Stimulated activated CD4-positive, alpha-beta T cell treated with anti-CD3 and anti-CD28 coated beads, Interleukin-4, amount 100 ng/mL, for 48 hours (primary cell): ENCODE measurements at places on chromosomes 16 and 17.

DNA sequence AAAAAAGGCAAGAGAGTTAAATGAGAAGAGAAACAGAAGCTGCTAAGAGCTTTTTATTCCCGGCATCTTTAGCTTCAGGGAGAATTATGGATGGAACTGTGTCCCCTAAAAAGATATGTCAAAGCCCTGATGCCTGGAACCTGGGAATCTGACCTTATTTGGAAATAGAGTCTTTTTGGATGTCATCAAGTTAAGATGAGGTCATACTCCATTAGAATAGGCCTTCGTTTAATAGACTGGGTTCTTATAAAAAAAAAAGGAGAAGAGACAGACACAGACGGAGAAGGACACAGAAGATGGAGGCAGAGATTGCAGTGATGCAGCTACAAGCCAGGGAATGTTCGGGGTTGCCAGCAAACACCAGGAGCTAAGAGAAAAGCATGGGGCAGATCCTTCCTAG is 24.6 kb downstream of the CACNG4 start:
- no peak for DNase-seq

DNA sequence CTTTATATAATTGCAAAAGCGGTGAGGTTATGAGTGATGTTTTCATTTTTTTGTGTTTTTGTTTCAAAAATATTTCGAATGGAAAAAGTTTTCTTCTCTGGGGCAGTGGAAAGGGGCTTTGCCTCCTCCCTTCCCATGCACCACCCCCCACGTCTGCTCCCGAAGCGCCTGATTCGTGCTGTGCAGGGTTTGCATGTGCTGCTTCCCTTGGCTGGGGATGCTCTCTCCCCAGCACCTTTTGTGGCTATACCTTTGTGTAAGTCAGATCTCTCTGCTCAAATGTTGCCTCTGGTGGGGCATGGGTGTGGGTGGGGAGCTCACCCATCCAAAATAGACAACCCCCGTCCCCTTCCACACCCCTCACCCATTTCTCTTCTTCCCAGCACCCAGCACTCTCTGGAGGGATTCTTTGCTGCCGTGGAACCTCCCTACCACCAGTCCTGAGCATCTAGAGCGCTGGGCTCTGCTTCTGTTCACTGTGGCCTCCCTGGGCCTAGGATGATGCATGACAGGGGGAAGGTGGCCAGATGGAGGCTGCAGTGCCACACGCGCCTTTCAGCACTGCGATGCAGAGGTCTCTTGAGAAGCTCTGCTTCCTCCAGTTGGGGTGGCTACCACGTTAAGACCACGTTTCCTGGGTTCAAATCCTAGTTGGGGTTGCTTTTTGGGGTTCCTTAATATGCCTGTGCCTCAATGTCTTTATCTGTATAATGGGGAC is 71.2 kb downstream of the IRF8 start:
- no peak for DNase-seq

- DNase-seq = no peak
Observed at GRCh38 chr17:21171309-21171922, 42.5 kb downstream of the TMEM11 start.

DNA sequence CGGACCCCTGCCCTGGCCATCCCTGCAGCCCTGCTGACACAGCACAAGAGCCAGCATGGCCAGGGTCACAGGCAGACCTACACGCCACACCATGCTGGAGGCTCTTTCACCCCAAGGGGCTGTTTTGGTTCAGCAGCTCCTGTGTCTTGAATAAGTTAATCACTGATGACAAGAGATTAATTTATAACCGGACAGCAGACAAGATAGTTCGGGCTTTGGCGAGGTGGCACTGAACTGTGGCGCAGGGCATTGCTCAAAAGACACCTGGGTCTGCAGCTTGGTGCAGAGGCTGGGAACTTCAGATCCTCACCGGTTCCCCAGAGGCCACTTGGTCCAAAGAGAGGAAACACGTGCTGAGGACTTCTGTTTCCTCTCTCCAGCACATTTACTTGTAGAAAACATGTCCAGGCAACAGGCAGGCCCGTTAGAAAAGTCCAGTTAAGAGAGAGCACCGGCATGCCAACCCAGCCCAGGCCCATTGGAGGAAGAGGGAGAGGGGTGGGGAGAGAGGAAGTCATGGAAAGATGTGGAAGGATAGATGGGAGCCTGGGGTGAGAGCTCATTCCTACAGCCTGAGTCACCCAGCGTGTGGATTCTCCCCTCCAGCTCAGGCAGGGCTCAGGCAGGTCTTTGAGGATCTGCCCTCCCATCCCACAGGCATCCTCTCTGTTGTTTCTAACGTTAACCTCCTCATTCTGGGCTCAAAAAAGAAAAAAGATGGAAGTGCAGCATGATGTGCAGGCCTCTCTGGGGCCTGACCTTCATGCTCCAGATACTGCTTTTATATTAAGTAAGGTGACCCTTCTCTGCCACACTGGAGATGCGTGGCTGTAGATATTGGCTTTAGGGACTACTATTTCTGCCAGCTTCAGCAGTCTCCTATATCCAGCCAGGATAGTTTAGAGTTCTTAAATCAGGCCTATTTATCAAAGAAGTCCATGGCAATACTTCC is 80.0 kb upstream of the HNF1B start:
- DNase-seq = no peak

DNA sequence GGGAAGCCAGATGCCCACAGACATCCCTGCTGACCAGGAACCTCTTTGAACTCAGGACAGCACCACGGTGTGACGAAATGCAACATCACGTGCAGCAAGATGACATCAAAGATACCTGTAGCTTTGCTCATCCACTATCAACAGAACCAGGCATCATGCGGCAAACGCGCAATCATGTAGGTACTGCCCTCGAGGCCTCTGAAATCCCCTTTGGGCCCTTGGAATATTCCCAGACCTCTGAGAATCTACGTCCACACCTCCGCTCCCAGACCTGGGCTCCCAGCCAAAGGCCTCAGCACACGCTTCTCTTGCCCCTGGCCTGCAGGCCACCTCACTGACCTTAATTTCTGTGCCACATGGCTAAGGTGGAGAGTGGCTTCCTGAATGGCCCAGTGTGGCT is 7.3 kb downstream of the CX3CL1 start:
- DNase-seq = no peak

GRCh38 chr16:72917051-72917450 is 130.9 kb downstream of the ZFHX3 start:
- DNase-seq = no peak

DNA sequence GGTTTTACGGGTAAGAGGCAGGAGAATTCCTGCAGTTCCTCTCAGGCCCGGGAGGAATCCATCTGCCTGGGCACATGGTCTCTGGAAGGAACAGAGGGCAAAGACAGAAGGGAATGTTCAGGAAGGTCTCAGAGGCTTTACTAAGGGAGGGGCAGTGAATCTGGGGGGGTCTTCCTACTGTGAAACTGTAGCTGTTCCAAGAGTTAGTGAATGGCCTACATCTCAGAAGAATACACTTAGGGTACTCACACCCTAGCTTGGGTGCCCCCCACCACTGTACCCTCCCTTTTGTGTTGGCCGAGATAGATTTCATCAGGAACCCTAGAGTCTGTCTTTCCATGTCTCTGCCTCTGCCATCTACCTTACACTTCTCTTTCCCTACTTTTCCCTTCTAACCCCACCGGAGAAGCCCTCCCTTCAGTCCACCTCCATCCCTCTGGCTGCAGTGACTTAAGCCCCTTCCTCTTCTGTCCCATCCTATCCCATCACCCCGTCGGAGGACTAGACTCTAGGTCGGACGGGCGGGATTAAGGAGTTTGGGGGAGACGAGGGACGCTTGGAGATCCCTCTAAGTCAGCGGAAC is 316 bp downstream of the DLG4 start:
- no peak for DNase-seq

GRCh38 chr16:66616592-66616991 is 12.1 kb downstream of the CMTM3 start:
- DNase-seq = no peak

- no peak for DNase-seq
Observed at GRCh38 chr16:83744441-83744981, 63.3 kb upstream of the HSBP1 start.

- no peak for DNase-seq
Observed at GRCh38 chr16:68408428-68408827, 39.9 kb downstream of the SMPD3 start.

DNA sequence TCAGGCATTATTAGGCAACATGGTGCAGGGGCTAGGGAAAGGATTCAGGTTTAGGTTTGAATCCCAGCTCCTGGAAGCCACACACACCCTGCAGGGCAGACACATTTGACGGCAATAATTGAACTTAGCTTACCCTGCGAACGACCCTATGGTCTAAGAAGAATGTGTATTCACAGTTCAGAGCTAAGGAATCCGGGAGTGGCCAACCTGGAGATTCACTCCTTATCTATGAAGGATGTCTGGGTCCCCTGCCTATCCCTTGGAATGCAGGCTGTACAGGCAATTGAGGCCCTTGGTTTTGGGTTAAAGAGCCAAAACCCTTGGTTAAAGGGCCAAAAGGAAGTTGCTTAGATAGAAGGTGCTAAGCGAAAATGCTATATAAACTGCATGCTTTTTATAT is 2.9 kb upstream of the SYT17 start:
- no peak for DNase-seq

DNA sequence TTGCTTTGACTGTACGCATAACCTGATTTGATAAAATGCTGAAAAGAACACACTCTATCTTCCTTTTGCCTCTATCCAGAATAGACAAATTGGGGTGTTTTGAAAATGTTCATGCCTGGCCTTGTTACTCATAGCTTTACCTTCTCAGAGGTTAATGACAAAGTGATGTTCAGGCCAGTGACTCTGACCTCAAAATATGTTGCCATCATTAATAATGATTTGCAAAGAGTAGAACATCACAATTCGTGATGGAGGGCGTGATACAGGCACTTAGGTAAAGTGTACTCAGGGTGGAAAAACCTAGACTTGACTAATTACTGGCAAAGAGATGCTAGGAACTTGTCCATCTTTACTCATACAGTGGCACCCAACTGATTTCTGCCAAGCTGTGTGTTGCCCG is 656.6 kb upstream of the SOX9 start:
- no peak for DNase-seq

DNA sequence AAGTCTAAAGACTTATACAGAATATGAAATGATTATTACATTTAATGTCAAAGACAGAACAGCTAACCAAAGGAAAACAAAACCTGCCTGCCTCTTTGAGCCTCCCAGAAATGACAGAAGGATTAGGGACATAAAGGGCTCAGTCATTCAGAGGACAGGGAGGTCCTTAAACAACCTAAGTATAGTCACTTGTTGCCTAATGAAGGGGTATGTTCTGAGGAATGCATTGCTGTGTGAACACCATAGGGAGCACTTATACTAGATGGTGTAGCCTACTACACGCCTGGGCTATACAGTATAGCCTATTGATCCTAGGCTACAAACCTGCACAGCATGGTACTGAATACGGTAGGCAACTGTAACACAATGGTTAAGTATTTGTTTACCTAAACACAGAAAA is 106.4 kb downstream of the PARN start:
- DNase-seq = no peak

GRCh38 chr17:2397247-2398171 is 3.4 kb downstream of the MNT start:
- no peak for DNase-seq

DNA sequence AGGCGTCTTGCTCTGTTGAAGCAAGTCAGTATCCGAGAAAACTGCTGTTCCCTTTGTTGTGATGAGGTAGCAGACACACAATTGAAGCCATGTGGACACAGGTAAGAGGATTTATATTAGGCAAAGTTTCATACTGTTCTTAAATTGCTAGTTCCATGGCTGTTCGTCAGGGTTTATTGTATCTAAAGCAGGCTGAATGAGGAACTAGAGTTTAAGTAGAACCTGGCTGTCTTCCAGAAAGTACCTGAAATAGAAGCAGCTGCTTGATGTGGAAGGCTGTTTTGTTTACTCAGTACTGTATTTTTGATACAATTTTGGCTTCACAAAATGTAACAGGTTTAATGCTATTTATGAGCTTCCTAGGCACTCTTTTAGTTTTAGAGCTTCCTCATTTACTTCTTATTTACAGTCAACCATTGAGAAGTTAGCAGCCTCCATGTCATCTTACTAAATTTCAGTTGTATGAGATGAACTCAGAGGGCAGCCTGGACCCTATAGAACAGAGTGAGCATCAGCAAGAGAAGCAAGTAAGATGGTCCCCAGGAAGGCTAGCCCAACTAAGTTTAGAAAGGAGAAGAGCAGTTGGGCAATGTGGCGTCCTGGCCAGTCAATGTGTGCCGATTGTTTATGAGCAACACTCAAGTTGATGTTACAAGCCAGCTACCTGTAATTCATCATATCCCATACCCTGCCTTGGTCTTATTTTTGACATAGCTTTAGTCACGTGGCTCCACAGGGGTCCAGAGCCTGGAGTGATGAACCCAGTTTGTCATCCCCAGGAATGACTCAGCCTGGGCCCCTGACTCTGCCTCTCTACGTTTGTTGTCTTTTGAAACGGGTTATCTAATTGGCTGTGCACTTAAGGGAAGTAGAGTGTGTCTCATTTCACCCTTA is 9.7 kb upstream of the ARL2BP start:
- DNase-seq = no peak

GRCh38 chr17:1941272-1942065 is 83.7 kb downstream of the RTN4RL1 start:
- DNase-seq = no peak

- DNase-seq = no peak
Observed at GRCh38 chr17:3527468-3527867, 30.1 kb downstream of the TRPV3 start.

DNA sequence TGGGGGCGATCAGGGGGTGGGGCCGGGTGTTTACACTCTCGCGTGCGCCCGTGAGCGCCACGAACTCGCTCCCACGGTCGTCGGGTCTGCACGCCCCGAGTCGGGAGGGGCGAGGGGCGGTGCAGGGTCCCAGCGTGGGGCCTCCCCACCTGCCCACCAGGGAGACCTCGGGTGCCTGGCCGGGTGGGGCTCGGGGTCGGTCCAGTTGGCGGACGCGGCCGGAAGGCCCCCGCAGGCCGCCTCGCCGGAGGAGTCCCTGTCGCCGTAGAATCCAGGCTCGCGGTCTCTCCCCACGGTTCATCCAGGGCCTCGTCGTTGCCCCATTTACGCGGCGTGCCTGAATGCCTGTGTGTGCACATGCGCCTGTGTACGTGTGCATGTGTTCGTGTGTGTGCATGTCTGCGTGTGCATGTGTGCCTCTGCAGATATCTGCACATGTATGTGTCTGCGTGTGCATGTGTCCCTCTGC is 510 bp upstream of the RAB40B start:
- DNase-seq = no peak

DNA sequence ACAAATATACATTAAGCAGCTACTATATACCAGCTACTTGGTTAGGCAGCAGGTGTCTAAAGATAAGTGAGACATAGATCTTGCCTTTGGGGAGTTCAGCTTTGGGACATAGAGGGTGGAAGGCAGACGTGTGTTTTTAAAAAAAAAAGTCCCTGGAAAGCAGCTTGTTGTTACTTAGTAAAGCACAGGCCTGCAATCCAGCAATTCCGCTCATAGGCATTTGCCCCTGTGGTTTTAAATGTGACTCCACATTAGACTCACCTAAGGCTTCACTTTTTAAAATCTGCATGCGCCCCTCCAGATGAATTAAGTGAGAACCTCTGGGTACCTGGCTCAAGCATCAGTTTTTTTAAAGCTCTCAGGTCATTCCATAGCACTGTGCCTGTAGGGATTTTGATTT is 7.2 kb upstream of the MLYCD start:
- DNase-seq = no peak
